GM13976 (cell line): ENCODE measurements at places on chromosomes 3 and 15.
A peak's percentile ranks its signal among the peaks of the same experiment; 100 is the strongest.

- DNase-seq = no peak
Observed at GRCh38 chr3:103785017-103785416, 1350.2 kb downstream of the ZPLD1 start.

DNA sequence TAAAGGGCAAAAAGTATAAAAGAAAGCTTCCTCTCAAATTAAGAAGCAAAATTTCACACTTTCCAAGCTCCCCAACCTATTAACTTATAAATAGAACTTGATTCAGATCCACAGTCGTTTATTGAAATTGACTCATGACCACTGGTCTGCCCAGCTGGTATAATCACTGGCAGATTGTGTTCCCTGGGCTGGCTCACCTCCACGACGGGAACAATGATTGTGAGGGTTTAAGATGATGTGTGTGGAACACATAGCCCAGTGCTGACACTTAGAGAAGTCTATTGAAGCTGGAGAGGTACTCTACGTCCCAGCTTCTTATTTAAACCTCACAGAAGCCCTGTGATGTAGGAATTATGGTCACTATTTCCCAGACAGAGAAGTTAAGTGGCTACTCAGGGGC is 90.4 kb downstream of the MB21D2 start:
- DNase-seq = no peak

DNA sequence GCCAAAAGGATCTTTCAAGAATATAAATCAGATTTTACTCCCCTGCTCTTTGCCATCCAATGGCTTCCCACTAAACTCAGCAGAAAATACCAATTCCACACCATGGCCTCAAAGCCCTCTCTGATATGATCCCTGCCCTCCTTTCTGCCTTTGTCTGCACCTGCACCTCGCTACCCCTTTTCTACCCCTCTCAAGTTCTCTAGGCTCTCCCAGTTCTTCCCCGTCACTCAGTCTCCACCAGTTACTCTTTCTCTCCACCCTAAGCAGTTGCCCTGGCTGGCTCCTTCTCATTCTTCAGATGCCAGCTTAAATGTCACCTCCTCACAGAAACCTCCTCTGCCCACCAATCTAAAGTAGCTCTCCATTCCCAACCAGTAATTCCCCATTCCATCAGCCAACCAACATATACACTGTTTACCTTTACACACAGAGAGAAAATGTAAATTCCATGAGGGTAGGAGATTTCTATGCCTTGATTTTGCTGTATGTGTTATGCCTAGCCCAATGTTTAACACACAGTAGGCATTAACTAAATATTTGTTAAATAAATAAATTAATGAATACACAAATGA is 93.6 kb upstream of the LPP start:
- no peak for DNase-seq

DNA sequence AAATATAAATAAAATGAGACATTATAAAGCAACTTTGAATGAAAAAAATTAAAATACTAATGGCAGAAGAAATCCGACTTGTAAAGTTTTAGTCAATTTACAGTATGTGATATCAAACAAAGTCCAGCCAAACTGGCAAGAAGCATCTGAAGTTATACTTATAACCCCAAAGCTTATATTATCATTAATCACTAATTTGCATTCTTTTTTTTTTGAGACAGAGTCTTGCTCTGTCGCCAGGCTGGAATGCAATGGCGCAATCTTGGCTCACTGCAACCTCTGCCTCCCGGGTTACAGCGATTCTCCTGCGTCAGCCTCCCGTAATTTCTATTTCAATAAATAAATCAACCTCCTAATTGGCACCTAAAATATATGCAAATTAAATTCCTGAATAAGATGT is 80.1 kb downstream of the AQR start:
- no peak for DNase-seq

GRCh38 chr3:194386648-194387047 is 12.4 kb downstream of the GP5 start:
- no peak for DNase-seq

DNA sequence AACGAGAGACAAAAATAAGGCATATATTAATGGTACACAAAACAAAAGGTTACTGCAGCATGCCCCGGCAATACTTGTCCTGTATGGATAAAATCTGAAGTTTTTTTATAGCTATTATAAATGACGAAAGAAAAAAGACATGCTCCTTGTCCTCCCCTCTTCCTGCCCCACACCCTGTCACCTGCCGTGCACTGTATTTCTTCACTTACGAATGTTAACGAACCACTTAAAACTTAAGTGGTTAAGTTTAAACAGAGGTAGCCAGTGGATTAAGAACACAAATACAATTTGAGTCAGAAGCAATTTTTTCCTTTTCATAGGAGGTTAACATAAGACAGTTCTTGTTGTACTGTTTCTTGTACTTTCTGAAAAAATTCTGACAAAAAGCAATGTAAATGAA is 799.1 kb upstream of the NECTIN3 start:
- DNase-seq = no peak

DNA sequence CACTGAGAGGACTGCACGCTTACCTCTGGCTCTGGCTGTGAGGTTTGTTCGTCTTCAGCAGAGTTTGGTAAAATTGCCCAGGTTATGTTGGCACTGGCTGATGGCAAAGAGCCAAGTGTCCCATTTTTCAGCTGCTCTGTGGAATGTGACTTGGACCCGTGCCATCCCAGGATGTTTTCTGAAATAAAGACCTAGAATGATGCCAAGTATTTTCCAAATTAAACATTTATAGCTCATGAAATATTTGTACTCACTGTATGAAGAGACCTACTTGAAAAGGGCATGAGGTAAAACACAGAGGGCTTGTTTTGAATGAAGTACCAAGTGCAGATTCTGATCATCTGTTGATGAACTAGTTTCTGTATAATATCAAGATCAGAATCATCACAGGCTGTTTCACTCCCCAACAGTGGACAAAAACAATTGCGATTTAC is 200.5 kb downstream of the STT3B start:
- DNase-seq = no peak

DNA sequence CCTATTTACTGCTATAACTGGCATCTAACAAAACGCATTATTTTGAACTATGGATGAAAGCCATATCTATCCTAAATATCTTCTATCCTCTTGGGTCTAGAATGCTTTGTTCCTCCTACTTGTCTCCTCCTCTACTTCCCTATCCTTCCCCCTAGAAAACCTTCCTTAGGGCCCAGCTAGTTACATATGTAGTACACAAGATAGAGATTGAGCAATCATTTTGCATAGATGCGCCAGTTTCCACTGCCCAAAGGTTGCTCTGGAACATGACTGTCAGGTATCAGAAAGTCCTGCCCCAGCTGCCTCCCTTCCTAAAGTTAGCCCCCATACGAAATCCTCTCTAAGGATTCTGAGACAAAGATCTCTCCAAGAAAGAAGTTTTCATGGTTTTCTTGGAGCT is 55.1 kb downstream of the GPR160 start:
- DNase-seq = no peak

DNA sequence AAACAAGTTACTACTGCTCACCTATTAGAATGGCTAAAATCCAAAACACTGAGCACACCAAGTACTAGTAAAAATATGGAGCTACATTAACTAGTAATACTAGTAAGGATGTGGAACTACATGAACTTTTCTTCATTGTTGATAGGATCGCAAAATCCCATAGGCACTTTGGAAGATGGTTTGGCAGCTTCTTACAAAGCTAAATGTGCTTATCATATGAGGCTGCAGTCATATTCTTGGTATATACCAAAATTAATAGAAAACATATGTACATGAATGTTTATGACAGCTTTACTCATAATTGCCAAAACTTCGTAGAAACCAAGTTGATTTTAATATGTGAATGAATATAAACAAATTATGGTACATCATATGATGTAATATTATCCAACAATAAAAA is 366.8 kb upstream of the KCNMB2 start:
- DNase-seq = no peak

- DNase-seq = no peak
Observed at GRCh38 chr3:5861151-5861550, 673.6 kb downstream of the EDEM1 start.

DNA sequence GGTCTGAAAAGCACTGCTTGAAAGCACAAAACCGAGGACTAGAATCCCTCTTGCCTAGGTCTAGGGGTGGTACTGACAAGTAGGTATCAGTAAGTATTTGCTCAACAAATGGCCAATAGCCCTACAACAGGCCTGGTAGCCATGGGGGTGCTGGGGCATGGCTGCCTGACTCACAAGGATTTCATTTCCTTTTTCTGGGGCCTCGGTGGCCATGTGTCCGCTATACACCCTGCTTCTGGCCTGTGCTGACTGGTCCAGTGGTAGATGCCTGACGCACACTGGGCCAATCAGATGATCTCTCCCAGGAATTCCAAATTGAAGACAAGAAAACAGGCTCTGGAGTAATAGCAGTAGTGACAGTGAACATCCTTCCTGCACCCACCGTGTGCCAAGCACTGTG is 29.4 kb downstream of the MELTF start:
- DNase-seq = no peak

DNA sequence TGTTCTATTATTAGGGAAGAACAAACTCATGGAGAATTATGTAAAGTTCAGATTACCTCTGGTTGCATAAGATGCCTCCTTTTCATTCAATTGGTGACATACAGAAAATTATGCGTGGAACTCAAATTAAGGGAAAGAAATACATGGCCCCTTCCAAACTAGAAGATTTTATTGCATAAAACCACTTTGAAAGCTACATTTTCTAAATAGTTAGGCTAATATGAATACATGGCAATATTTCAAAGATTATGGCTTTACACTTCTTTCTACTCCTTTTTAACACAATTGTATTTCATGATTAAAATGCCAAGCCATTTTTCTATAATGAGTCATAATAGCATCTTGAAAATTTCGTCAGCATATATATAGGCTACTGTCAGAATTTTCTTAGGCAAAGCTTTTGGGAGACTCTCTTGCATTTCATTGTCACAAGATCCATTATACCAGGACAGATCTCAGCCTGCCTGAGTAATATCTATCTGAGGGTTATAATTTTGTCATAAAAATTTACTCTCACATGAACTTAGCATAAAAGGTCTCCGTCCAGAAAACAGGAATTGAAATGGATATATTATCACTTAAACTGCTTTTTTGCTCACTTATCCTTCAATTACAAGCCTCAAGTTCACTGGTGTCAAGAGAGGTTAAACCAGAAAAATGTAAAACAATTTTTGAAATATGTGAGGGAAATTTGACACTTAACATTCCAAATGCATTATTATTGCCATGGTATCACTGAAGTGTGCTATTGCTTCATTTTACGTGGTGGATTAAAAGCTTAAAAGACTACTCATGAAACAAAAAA is 37.1 kb downstream of the CPA3 start:
- DNase-seq = no peak

GRCh38 chr15:22989576-22990477 is 9.7 kb upstream of the CYFIP1 start:
- no peak for DNase-seq

- no peak for DNase-seq
Observed at GRCh38 chr3:195224156-195224979, 46.6 kb downstream of the XXYLT1 start.

DNA sequence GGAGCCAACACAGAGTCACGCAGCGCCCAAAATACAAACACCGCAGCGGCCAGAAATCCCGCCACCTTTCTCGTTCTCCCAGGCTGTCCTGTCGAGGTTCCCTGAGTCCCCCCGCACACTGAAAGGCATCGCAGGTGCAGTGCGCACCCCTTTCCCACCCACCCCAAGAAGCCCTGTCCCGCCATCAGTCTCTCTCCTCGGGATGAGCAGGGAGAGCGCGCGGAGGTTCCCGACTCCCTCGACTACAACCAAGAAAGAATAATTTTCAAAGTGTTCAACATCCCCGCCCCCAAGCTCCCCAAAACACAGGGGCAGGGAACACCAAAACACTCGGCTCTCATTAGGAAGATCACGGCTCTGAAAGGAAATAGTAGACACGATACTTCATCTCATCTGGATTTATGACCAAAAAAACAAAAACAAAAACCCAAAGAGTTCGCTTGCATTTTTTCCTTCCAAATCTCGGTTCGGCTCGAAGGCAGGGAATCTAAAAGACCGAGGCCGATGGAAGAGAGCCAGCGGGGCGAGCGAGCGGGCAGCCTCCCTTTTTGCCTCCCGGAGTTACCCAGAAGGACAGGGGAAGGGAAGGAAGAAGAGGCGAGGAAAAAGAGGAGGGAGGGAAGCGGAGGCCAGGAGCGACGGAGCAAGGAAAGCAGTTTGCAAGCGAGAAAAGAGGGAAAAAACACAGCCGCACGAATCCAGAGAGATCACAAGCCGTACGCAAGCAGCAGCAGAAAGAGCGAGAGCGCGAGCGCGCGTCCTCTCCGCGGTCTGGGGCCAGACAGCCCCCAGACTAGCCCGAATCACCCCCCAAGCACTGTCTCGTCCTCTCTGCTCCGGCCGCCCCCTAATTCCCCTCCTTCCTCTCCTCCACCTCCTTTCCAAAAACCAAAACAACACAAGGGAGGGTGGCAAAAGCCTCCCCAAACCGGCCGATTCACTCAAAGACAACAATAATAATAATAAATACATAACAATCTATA is 808 bp downstream of the BCL6 start:
- DNase-seq = no peak

DNA sequence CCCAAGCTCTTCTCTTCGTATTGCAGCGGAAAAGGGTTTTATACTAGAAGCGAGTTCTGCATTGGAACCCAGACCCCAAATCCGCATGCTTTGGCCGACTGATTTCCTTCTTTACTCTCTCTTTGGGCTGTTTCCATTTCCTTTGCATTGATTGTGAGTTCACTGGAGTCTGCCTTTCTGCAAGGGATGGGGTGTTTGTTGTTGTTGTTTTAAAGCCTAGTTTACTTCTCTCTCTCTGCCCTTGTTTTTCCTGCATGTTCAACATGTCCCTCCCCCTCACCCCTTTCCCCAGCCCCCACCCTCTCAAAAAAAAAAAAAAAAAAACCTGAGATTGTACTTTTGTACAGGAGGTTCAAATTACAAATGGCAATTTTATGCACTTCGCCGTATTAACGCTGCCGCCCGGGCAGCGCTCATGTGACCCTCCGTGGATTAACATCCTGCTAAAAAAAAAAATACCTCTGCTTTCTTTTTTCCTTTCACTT is 2.2 kb downstream of the NR2F2 start:
- DNase-seq = peak; percentile 12

DNA sequence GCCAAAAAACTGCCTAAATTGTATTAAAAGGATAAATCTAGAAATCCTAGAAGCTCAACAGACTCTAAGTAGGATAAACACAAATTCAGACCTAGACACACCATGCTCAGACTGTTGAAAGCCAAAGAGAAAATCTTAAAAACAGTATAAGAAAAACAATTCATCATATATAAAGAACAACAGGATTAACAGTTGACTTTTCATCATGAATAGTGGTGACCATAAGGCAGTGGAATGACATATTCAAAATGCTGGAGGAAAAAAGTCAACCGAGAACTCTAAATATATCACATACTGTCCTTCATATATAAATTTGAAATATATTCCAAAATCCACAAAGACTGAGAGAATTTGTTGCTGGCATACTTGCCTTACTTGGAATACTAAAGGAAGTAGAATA is 77.3 kb downstream of the CEP152 start:
- no peak for DNase-seq

GRCh38 chr3:62057339-62058047 is 315.9 kb downstream of the FEZF2 start:
- DNase-seq = no peak

- DNase-seq = no peak
Observed at GRCh38 chr3:31906182-31906581, 74.9 kb downstream of the OSBPL10 start.

- no peak for DNase-seq
Observed at GRCh38 chr15:65368302-65369211, 9.2 kb downstream of the IGDCC3 start.
